ENCODE measurements at places on chromosomes 13 and 19.

GRCh38 chr13:32549788-32550187, 11.2 kb upstream of the N4BP2L2 start:
- DNase-seq: no peak

DNA sequence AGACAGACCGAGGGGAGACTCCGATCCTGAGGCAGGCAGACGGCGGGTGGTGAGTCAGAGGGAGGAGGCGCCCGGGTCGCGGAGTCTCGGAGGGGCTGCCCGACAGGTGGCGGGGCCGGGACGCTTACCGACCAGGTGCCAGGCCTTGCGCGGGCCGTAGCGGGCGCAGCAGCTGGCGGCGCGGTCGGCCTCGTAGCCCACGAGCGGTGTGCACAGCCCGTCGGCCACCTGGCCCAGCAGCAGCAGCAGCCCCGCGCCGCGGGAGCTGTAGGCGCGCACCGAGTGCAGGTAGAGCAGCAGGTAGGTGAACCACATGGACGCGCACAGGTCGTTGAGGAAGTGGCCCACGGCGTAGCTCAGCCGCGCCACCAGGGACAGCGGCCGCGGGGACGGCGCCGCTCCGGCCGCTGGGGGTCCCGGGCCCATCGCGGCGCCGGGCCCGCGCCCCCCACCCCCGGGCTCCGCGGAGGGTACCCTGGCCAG, 367 bp downstream of the MFSD12 start:
- no peak for DNase-seq

GRCh38 chr13:68234274-68234673, 1004.1 kb upstream of the PCDH9 start:
- DNase-seq: no peak

GRCh38 chr13:29924482-29925350, 74.3 kb upstream of the UBL3 start:
- no peak for DNase-seq

GRCh38 chr13:113669755-113670341, 2.8 kb downstream of the GRK1 start:
- DNase-seq: no peak

Data from D721Med (cell line).